Heart right ventricle (tissue), 16 donors: ENCODE measurements at places on chromosomes 2 and 18. TPM values are rescaled to one million over a fixed set of nuclear protein-coding genes. Genes with fewer than 3 reads are reported as not detected.

DNA sequence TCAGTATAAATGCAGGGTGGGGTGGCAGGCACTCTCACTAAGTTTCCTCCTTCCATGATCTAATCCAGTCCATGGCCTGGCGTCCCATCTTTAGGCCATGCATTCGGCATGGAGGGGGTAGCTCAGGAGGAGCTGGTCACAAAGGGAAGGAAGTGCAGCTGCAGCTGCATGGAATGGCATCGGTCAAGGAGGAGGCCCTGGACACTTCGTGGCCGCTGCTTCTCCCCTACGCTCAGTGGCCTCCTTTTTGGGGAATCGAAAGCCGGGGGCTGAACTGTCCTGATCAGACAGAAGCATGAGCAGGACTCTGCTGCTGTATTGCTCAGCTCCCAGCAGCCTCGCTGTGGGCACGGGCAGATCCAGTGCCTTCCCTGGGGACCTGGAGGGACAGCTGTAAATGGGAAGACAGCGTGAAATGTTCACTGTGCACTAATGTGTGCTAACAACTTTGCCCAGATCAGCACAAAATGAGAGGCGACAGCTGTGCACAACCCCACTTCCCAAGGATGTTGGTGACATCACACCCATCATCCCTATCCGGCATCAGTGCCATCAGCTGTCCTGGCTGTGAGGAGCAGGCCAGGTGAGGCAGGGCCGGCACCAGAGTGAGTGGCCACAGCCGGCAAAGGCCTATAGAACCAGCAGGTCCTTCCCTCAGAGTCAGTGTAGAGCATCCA, 520.1 kb upstream of the RAB6C start:
- no peak for DNase-seq
- H3K27ac ChIP-seq, result no peak overlapping the region
- no peaks in the 10 kb centered on the region for H3K27me3 ChIP-seq
- H3K36me3 ChIP-seq, result no peaks in the 10 kb centered on the region
- no peak overlapping the region for H3K4me3 ChIP-seq
- H3K4me1 ChIP-seq, result no peaks in the 10 kb centered on the region

- peaks cover 6% of the 10 kb centered on the region for H3K4me1 ChIP-seq
- no peaks in the 10 kb centered on the region for H3K27me3 ChIP-seq
- peak overlapping the region; percentile 26 for H3K27ac ChIP-seq
- DNase-seq, result no peak
Measured at GRCh38 chr2:56313500-56313921, 129.7 kb downstream of the CCDC85A start.

- H3K27me3 ChIP-seq, result no peaks in the 10 kb centered on the region
- H3K27ac ChIP-seq, result no peak overlapping the region
- no peaks in the 10 kb centered on the region for H3K4me1 ChIP-seq
- no peak overlapping the region for H3K4me3 ChIP-seq
- H3K36me3 ChIP-seq, result no peaks in the 10 kb centered on the region
- no peak for DNase-seq
Measured at GRCh38 chr2:189873696-189874095, 89.4 kb downstream of the PMS1 start.

- no peaks in the 10 kb centered on the region for H3K36me3 ChIP-seq
- peaks cover 51% of the 10 kb centered on the region for H3K4me1 ChIP-seq
- no peak overlapping the region for H3K4me3 ChIP-seq
- H3K27me3 ChIP-seq, result no peaks in the 10 kb centered on the region
- H3K27ac ChIP-seq, result no peak overlapping the region
Measured at GRCh38 chr2:121558329-121558728, 27.6 kb downstream of the RNU4ATAC start.

DNA sequence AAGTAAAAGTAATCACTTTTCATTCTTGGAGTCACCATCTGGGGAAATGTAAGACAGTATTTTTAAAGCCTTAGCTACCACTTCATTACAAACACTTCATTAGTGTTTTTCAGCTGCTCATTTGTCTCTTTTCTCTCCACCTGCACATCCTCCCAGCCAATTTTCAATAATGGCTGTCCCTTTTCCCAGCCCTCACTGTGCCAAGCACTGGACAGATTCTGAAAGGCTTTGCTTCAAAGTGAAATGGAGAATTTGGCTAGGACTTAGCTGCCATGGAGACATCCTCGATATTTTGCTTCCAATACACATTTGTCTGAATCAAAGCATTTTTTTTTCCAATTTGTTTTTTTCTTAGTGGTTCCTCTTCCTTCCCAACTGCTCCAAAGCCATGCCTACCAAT, 272.4 kb upstream of the NRXN1 start:
- no peaks in the 10 kb centered on the region for H3K4me1 ChIP-seq
- H3K27ac ChIP-seq, result no peak overlapping the region
- no peaks in the 10 kb centered on the region for H3K27me3 ChIP-seq
- H3K4me3 ChIP-seq, result no peak overlapping the region

DNA sequence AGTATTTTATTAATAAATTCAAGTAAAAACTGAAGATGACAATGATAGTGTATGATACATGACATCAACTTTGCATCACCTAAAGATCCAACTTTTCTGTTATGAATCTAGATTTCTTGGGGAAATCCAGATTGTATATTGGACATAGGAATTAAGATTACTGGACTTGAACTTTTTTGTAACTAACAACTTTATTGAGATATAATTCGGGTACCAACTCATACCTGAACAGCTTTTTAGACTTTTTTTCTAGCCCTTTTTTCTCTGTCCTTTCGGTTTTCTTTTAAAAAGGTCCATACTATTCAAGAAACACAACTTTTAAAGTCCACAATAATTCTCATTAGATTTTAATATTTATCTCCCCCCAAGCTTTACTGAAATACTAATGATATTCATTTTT, 1.1 kb upstream of the SOCS6 start:
- no peak overlapping the region for H3K27ac ChIP-seq
- H3K36me3 ChIP-seq, result no peaks in the 10 kb centered on the region
- H3K27me3 ChIP-seq, result no peaks in the 10 kb centered on the region

- no peak overlapping the region for H3K27ac ChIP-seq
- no peaks in the 10 kb centered on the region for H3K27me3 ChIP-seq
- H3K4me3 ChIP-seq, result no peak overlapping the region
- H3K4me1 ChIP-seq, result no peaks in the 10 kb centered on the region
- no peak for DNase-seq
Measured at GRCh38 chr18:68662754-68663153, 52.2 kb downstream of the TMX3 start.

DNA sequence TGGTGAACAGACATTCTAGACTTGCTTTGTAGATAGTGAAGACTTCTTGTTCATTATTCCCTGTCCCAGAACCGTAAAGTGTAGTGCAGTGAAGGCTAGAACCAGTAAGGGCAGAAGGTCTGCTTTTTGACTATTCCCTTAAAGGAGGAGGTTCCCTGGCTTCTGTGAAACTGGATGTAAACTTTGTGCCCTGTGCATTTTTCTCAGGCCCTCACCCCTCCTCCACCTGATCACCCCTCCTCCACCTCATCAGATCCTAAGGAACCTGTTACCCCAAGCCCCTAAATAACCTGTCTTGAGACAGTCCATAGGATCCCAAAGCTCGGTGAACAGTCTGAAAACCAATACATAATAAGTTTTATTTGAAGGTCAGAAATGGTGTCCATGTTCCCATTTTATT, 33.7 kb downstream of the SFT2D3 start:
- H3K36me3 ChIP-seq, result no peaks in the 10 kb centered on the region
- no peak for DNase-seq
- no peaks in the 10 kb centered on the region for H3K27me3 ChIP-seq
- peaks cover 11% of the 10 kb centered on the region for H3K4me1 ChIP-seq
- no peak overlapping the region for H3K4me3 ChIP-seq

DNA sequence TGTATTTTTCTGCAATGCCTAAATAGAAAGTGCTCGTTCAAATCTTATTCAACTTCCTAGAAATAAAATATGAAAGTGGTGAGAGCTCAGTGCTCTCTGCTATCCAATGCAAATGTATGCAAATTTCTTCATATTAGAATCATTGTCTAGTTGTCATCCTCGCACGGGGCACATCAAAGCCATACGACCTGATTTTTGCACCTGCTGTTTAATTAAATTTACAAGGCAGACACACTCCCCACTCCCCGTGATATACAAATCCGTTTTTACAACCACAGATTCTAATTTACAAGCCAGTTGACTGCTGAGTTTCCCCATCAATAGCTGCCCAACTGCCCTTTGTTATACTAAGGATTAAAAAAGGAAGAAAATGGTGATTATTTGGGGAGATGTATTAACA, 284.6 kb downstream of the RNF144A start:
- no peak overlapping the region for H3K4me3 ChIP-seq
- no peaks in the 10 kb centered on the region for H3K27me3 ChIP-seq
- H3K27ac ChIP-seq, result no peak overlapping the region
- H3K4me1 ChIP-seq, result no peaks in the 10 kb centered on the region
- no peak for DNase-seq
- H3K36me3 ChIP-seq, result no peaks in the 10 kb centered on the region

DNA sequence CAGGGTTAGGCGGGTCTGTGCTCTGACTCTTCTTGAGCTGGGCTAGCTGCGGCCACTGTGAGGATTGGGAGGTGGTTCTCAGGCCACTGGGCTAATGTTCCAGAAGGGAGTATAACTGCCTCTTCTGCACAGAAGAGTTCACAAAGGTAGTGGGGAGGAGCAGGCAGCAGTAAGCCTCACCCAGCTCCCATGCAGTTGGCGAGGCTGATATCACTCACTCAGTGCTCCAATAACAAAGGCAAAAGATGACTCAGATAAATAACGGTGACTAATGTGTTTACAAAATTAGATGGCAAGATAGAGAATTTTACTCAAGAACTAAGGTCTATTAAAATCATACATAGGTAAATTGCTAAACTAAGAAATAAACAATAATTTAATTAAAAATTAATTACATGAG, 174.2 kb upstream of the TMEM200C start:
- no peak overlapping the region for H3K4me3 ChIP-seq
- H3K4me1 ChIP-seq, result no peaks in the 10 kb centered on the region
- H3K27me3 ChIP-seq, result no peaks in the 10 kb centered on the region
- no peaks in the 10 kb centered on the region for H3K36me3 ChIP-seq
- no peak for DNase-seq
- no peak overlapping the region for H3K27ac ChIP-seq

The KIAA2012 gene
- not detected for total RNA-seq

The STARD6 gene
- not detected for total RNA-seq

DNA sequence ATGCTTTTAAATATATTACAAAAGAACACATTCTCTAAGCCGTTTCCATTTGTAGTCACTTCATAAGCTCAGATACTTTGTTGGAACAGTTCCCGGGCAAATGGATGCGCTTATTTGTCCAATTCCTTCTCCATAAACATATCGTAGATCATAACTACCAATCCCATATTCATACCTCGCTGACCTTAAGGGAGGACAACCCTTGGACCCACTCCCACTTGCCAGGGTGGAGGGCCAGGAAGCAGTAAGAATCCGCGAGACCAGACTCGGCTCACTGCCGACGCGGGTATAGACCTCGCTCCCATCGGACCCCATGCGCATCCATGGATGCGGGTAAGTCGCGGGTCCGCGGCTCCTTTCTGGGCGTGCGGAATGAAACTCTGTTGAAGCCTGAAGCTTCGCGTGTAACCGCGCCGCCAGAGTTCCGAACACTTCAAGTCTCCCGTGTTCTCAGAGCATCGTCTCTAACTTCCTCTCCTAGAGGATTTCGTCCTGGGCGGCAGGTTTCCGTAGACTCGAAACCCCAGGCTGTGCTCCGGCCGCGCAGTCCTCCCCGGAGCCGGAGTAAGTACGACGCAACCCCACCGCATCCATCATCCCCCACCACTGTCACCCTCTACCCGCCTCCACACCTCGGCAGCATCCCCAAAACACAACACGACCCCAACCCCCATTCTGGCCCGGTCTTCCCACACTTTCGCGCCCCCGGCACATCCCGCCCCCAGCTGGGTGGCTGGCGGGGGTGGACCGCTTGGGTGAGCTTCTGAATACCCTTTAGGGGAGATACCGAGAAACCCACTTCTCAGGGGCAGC, 1.1 kb downstream of the DSC3 start:
- DNase-seq, result no peak
- no peaks in the 10 kb centered on the region for H3K36me3 ChIP-seq
- H3K4me3 ChIP-seq, result peak overlapping the region; percentile 42
- H3K4me1 ChIP-seq, result peaks cover 27% of the 10 kb centered on the region

GRCh38 chr2:124610866-124611265, 585.8 kb downstream of the CNTNAP5 start:
- DNase-seq, result no peak
- no peaks in the 10 kb centered on the region for H3K4me1 ChIP-seq
- no peak overlapping the region for H3K27ac ChIP-seq
- H3K36me3 ChIP-seq, result no peaks in the 10 kb centered on the region
- no peaks in the 10 kb centered on the region for H3K27me3 ChIP-seq
- no peak overlapping the region for H3K4me3 ChIP-seq

- no peak overlapping the region for H3K4me3 ChIP-seq
- peaks cover 16% of the 10 kb centered on the region for H3K4me1 ChIP-seq
- no peaks in the 10 kb centered on the region for H3K27me3 ChIP-seq
- H3K36me3 ChIP-seq, result no peaks in the 10 kb centered on the region
Measured at GRCh38 chr18:7452331-7452730, 114.8 kb upstream of the PTPRM start.

DNA sequence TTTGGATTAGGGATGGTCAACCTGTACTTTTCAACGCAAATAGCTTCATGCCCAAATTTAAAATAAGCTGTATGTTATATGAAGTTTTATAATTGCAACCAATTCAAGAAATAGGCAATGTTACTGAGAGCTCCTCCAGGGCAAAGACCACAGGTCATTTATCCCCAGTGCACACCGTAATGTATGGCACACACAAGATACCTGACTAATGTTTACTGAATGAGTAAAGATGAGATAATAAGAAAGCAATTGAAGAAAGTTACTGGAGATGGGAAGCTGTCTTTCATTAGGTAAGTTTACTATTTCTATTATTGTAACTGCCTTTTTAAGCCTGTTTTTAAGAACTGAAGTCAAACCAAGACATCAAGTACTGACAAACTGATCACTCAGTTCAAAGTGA, 184.5 kb upstream of the VRK2 start:
- no peaks in the 10 kb centered on the region for H3K36me3 ChIP-seq
- H3K27me3 ChIP-seq, result no peaks in the 10 kb centered on the region
- no peak overlapping the region for H3K27ac ChIP-seq
- no peaks in the 10 kb centered on the region for H3K4me1 ChIP-seq
- H3K4me3 ChIP-seq, result no peak overlapping the region

DNA sequence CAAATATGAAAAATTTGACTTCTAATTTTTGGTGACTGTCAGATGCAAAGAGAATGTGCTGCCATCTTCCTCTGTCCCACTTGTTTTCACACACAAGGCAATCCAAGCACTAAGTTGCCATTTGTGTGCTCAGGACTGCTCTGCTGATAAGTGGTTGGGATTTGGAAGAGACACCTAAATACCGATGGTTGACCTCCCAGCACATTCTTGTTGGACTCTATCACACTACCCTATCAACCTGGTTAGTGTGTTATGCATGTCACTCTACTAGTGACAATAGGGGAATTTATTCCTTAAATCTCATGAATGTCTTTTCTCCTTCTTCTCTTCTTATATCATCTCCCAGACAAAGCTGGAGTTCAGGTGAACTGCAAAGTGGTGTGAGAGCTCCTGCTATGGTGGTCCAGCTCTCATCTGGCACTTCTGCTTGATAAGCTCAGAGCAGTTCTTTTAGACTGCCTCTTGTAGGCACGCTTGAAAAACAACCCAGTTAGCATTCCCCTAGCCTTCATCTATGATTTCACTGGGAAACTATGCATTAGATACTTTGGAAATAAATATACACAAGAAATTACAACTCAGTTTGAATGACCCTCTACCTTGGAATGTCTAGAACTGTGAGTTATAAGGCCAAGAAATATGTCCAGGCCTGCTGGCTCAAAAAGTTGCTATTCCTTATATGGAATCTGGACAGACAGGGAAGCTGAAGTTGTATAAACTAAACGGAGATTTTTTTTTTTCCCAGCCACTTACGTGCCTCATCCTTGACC, 404.8 kb downstream of the MEIS1 start:
- no peaks in the 10 kb centered on the region for H3K27me3 ChIP-seq
- no peak overlapping the region for H3K4me3 ChIP-seq
- no peaks in the 10 kb centered on the region for H3K4me1 ChIP-seq
- no peak overlapping the region for H3K27ac ChIP-seq
- H3K36me3 ChIP-seq, result no peaks in the 10 kb centered on the region
